ENCODE measurements at places on chromosomes 2 and 18. TPM values are rescaled to one million over a fixed set of nuclear protein-coding genes. Genes with fewer than 3 reads are reported as not detected.

GRCh38 chr2:36356990-36357846 is 1.6 kb downstream of the CRIM1 start:
- DNase-seq, result peak; percentile 55

DNA sequence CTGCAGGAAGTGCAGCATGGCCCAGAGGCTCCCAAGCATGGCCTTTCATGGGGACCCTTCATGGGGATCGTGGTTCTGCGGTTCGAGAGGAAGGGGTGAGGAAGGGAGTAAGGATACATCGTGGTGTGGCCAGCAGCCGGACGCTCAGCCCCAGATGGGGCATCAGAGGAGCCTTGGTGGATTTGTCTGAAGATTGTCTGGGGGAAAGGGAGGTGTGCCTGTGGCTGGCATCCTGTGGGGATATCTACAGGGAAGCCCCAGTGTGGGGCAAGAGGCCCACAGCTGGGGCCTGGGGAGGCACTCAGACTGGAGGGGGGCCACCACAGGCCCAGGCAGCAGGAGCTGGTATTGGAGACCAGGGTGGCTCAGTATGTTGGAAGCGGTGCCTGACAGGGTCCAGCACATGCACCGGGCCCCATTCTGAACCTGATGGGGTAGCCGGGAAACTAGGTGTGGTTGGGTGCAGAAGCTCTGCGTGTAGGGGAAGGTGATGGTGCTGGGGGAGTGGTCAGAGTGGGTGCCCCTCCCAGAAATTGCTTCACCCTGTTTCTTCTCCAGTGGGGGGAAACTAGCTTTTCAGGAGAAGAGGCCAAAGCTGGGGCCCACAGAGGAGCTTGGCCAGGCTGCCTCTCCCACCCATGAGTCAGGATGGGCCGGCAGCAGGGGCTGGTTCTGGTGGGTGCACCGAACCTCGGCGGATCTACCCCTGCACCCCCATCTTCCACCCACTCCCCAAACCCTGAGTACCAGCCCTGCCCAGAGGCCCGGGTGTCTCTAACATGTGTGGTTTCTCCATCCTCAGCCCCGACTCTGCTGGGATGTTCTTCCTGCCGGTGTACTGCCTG is 274.4 kb upstream of the HDAC4 start:
- no peak for DNase-seq

DNA sequence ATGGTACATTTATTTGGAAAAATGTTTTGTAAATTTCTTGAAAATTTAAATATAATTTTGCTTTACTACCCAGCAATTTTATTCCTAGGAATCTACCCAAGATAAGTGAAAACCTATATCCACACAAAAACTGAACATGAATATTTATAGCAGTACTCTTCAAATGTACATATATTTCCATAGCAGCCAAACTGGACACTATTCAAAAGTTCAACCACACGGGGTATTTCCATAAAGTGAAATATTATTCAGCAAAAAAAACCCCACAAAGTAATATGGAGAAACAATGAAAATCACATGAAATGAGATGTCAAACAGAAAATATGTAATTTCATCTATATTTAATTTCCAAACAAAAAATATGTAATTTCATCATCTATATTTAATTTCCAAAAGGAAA is 1247.6 kb upstream of the TMEFF2 start:
- no peak for DNase-seq

DNA sequence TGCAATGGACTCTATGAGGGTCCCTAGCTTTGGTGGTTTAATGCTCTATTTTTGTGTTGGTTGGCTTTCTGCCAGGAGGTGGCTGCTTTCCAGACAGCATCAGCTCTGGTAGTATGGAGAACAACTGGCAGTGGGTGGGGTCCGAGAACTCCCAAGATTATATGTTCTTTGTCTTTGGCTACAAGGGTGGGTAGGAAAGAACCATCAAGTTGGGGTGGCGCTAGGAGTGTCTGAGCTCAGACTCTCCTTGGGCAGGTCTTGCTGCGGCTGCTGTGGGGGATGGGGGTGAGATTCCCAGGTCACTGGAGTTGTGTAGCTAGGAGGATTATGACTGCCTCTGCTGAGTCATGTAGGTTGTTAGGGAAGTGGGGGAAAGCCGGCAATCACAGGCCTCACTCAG is 976.1 kb upstream of the GYPC start:
- DNase-seq, result no peak

DNA sequence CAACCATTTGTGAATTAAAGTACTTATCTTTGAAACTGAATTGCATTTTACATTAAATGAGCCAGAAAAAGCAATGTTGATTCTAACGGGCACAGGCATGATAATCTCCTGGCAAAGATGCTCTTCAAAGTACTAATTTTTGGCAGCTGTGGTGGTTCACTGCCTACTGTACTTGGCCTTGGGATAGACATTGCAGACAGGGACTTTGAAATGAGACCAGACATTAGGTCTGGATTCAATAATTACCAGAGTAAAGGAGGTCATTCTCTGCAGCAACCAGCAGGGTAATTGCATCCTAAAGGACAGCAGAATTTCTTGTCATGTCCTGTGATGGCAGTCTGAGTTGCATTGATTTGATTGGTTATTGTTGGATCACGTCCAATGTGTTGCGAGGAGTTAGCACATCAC is 986.5 kb downstream of the TDRD15 start:
- no peak for DNase-seq

GRCh38 chr18:44458777-44459176 is 221.9 kb upstream of the SETBP1 start:
- DNase-seq, result no peak

DNA sequence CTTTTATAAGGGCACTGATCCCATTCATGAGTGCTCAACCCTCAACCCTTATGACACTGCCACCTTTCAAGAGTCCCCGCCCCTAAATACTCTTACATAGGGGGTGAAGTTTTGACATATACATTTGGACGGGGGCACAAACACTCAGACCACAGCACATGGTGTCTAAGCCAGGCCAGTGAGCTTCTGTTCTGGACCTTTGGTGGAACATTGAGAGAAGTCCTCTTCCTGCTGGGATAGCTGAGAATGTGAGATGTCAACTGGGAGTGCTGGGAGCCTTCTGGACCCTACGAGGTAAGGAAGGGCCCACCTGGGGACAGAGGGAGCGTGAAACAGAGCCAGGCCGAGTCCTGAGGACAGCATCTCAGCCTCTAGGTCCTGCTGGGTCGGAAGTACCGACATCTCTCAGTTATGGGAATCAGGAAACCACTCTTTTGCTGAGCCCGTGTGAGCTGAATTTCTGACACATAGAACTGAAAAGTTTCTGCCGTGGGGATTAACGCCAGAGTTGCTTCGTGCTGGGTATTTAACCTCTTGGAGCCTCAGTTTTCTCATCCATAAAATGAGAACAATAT is 114.9 kb downstream of the PDCL3 start:
- DNase-seq, result no peak

Gene TTLL4
- total RNA-seq, result 73.7 TPM

Gene SOWAHC
- total RNA-seq, result 14.5 TPM

DNA sequence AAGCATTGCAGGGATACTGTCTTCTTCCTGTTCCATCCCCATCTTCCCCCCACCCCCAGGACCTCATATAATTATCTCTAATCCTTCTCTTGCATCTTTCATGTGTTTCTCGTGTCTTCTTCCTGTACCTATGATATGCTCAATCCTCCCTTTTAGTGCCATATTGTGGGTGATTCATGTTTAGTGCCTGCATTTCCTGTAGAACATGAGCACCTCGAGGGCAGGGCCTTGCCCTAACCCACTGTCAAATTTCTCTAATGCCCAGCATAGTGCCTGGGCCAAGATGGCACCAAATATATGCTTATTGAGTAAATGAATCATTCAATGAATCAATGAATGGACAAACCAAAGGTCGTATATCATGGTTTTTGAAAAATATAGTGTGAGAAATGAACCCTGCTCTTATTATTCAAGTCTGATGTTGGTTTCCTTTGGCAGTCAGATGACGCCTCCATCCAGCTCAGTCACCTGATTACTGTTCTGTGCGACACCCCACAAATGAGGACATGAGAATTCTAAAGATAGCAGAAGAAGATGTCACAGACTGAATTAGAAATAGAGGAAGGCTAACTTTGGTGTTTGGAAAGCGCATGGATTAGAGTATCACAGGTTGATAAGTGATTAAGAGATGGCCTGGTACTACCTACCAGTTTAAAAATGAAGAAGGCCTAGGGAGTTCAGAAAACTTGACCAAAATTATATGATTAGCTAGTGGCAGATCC is 278.4 kb downstream of the PRKCE start:
- no peak for DNase-seq

DNA sequence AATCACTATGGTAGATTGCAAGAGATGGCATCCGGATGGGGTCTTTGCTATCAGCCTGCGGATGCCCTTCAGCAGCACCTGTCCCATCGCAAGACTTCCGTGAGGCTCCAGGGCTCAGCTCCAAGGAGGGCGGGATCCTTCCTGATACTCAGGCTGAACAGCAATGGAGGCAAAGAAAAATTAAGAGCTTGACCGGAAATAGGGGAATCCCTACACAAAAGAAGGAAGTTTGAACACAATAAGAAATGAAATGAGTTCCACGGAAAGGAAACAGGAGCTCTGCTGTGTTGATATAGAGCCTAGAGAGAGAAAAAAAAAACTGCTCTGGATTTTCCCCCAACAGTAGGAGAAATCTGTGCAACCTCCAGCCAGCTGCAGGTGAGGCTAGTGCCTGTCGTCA is 91.9 kb downstream of the ARL4C start:
- no peak for DNase-seq

DNA sequence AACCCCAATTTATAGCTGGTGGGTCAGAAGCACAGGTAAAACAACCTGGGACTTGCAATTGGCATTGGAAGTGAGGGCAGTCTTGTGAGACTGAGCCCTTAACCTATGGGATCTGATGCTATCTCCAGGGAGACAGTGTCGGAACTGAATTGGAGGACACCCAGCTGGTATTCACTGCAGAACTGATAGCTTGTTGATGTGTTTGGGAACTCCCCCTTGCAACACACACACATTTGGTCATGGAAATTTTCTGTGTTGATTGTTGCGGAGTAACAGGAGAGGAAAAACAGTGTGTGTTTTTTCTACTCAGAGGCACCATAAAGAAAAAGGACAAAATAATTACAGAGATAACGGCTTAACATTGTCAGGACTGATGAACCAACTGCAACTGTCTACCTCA is 16.1 kb downstream of the TPGS2 start:
- no peak for DNase-seq

- DNase-seq, result no peak
Observed at GRCh38 chr2:63755216-63755615, 86.5 kb upstream of the UGP2 start.

DNA sequence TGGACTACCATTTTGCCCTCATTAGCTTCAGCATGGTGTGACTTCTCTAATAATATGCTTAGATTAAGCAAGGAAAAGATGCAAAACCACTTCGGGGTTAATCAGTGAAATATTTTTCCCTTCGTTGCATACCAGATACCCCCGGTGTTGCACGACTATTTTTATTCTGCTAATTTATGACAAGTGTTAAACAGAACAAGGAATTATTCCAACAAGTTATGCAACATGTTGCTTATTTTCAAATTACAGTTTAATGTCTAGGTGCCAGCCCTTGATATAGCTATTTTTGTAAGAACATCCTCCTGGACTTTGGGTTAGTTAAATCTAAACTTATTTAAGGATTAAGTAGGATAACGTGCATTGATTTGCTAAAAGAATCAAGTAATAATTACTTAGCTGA is 16.3 kb downstream of the TYMS start:
- DNase-seq, result no peak
